Stimulated activated memory B cell treated with anti-CD40 and anti-IgM and Interleukin-4, amounts not matched to agents 10 μg/mL and 1 μg/mL and 100 μg/mL, for 72 hours (primary cell): ENCODE measurements at places on chromosomes 12 and 14.

DNA sequence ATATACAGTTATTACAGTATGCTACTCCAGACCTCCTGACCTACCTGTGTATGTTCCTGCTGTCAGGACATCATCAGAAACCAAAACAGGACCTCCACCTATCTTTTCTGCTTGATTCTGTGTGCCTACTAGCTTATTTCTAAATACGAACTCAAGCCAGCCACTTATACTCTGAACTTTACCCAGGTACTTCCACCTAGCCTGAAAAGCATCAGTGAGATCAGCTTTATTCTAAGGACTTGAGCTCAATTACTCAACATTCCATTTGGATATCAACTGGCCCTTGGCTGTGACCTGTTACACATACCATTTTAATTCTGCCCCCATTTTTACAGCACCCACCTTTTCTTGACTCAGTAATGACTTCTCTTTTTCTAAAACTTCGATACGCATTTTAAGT is 29.2 kb downstream of the TRIP11 start:
- no peak for ATAC-seq

- no peak for ATAC-seq
Observed at GRCh38 chr14:104203071-104203425, 64.7 kb downstream of the KIF26A start.

- no peak for ATAC-seq
Observed at GRCh38 chr14:21059842-21060613, 2.4 kb downstream of the RNASE8 start.

- no peak for ATAC-seq
Observed at GRCh38 chr12:102437511-102437910, 42.9 kb downstream of the IGF1 start.

GRCh38 chr12:110667671-110668070 is 21.2 kb downstream of the HVCN1 start:
- no peak for ATAC-seq

GRCh38 chr14:72024043-72024407 is 91.8 kb downstream of the RGS6 start:
- ATAC-seq, result no peak

DNA sequence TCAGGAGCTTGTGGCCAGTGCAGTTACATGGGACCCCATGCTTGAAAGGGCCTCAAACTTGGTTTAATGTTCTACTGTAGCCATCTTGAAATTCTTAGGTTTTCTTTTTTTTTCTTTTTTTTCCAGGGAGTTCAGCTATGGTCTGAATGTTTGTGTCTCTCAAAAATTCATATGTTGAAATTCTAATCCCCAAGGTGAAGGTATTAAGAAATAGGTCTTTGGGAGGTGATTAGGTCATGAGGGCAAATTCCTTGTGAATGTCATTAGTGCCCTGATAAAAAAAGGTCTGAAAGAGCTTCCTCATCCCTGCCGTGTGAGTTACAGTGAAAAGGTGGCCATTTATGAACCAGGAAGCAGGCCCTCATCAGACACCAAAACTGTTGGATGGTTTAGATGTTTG is 324.1 kb downstream of the C12orf75 start:
- ATAC-seq, result no peak

GRCh38 chr12:113174461-113175384 is 10.6 kb downstream of the DDX54 start:
- ATAC-seq, result peak; percentile 70

DNA sequence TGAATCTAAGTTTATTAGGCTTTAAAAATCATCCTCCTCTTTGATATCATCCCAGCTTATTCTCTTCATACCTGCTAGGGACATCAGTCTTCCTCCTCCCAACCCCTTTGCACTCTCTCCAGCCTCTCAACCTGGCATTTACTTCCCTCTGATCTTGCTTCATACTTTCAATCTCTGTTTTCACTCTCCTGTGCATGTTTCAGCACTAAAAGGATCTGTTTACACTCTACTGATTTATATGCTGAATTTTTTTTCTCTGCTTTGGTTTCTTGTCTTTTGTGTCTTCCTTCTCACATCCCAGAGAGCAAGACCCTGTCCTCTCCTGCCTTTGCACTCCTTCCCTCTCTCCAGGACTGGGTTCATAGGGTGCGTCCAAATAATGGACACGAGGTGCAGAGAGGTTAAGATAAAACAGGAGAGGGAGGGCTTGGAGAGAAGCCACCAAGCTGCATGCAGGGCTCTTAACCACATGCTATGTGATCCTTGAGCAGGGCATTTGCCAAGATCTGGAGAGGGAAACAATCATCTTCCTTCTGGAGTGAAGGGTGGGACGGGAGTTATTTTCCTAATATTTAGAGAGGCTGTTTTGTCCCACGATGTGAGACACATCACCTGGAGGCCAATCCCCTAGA is 3.0 kb upstream of the CISTR start:
- no peak for ATAC-seq

- ATAC-seq, result no peak
Observed at GRCh38 chr12:106896603-106897002, 59.1 kb upstream of the TMEM263 start.

GRCh38 chr12:38501991-38502390 is 185.4 kb downstream of the ALG10B start:
- ATAC-seq, result no peak

- ATAC-seq, result no peak
Observed at GRCh38 chr14:87013583-87013982, 979.4 kb downstream of the GALC start.

DNA sequence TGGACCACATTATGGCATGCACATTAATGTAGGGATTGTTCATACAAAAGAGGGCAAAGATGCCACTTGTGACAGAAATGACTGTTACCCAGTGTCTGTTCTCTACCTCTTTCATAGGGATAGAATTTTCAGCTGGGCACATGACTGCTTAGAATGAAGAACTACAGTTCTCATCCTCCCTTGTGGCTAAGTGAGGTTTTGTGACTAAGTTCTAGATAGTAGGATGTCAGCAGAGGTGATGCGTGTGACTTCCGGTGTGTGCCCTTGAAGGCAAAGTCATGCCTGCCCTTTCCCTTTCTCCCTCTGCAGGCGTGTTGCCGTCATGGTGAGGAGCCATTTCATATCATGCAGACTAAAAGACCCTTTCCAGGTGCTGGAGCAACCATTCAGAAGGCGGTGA is 99.3 kb downstream of the CACNA1C start:
- ATAC-seq, result peak; percentile 85
